ENCODE measurements at places on chromosomes 5 and 9. TPM values are rescaled to one million over a fixed set of nuclear protein-coding genes. Genes with fewer than 3 reads are reported as not detected.

GRCh38 chr5:66987949-66988838 is 208.4 kb downstream of the CD180 start:
- DNase-seq: peak; percentile 15

GRCh38 chr5:117245130-117245529 is 670.5 kb upstream of the SEMA6A start:
- DNase-seq: no peak

The ORM1 gene
- total RNA-seq: not detected

DNA sequence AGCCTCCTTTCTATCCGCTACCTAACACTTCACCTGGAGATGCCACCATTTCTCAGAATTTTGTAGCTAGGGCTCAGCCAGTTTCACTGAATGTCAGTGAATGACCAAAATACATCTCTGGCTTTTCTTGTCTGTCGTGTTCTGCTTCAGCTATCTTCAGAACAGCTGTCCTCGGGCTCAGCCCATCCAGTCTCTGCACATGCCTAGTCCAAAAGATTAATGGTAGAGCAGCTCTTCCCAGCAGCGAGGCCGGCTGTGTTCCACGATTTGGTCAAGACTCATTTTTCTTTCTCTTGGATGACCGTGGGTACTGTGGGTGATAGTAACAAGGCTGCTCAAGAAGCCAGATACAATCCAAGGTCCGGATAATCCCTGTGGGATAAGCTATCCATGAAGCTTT is 342.8 kb downstream of the GABRG2 start:
- no peak for DNase-seq

DNA sequence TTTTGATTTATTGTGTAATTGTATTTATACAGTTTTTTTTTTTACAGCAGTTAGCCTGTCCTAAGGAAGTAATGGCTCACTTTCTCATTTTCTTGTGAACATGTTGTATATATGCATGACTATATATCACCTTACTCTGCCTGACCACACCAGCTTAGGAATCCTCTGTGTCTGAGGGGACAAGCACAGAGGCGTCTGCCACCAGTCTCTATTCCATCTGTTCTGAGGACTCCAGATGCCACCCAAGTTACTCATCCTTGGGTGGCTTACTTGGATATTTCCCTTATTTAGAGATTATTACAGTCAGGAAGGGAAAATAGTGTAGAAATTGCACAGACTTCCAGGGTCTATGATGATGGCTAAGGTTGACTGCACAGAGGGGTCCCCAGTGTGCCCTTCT is 256.3 kb upstream of the C9orf72 start:
- DNase-seq: no peak

DNA sequence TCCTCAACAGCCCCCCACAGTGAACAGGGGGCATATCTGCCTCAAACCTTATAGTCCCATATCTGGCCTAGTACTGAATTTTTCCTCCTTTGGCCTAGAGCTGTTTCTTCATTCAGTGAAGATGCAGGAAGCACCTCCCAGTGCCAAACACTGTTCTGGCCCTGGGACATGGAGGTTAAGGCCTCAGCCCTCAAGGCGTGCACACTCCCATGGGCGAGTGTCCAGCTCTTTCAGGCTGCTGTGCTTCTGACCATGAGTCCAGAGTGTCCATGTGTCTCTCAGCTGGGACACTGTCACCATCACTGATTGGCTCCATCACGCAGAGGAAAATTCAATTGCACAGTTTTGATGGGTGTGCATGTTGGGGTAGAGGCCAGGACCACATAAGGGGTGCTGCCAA is 151.5 kb downstream of the PAX5 start:
- DNase-seq: no peak

DNA sequence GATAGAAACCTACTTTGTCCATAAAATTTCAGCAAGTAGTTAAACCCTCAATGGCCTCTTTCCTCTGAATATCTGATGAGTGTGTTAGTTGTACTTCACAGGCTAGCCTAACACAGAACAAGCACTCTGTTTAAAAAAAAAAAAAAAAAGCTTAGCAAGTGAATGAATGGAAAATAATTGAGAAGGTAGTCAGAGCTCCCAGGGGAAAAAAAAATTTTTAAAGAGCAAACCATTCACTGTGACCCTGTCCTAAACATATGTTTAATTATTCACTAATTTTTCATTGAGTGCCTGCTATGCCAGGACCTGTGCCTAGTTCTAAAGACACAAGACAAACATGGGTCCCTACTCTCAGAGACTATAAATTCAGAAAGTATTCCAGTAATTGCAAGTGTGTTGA is 69.3 kb downstream of the SH3RF2 start:
- no peak for DNase-seq

DNA sequence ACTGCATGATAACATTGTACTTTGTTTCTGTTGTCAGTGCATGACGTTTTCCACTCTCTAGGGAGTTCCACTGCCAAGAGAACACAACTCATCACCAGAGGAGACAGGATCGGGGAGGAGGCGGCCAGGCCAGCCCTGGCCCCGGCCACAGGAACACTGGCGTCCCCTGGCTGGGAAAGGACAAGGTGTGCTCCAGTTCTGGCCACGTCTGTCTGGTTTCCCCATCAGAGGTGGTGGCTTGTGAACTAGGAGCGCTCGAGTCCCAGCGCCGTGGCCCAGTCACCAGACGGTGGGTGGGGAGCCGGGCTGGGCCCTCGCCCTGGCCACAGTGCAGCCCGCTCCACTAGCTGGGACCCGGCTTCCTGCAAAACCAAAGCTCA is 211.9 kb upstream of the IRX4 start:
- no peak for DNase-seq

DNA sequence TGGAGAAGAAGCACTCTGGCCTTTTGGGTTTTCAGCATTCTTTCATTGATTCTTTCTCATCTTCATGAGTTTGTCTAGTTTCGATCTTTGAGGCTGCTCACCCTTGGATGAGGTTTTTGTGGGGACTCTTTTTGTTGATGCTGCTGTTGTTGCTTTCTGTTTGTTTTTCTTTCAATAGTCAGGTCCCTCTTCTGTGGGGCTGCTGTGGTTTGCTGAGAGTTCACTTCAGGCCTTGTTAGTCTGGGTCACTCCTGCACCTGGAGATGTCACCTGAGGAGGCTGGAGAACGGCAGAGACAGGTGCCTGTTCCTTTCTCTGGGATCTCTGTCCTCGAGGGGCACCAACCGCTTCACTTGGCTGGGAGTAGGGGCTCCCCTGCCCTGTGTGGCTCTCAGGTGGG is 14.0 kb downstream of the RANBP17 start:
- DNase-seq: no peak

- DNase-seq: no peak
Measured at GRCh38 chr9:129781981-129782380, 21.0 kb upstream of the TOR1B start.

- peak; percentile 25 for DNase-seq
Measured at GRCh38 chr5:150469718-150470469, 20.4 kb upstream of the RPS14 start.

DNA sequence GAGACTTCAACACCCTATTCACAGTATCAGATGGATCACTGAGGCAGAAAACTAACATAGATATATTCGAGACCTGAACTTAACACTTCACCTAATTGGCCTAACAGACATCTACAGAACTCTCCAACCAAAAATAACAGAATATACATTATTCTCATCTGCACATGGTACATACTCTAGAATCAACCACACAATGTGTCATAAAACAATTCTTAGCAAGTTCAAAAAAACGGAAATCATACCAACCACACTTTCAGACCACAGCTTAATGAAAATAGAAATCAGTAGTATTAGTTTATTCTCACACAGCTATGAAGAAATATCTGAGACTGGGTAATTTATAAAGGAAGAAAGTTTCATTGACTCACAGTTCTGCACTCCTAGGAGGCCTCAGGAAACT is 387.9 kb downstream of the DEPDC1B start:
- DNase-seq: no peak

DNA sequence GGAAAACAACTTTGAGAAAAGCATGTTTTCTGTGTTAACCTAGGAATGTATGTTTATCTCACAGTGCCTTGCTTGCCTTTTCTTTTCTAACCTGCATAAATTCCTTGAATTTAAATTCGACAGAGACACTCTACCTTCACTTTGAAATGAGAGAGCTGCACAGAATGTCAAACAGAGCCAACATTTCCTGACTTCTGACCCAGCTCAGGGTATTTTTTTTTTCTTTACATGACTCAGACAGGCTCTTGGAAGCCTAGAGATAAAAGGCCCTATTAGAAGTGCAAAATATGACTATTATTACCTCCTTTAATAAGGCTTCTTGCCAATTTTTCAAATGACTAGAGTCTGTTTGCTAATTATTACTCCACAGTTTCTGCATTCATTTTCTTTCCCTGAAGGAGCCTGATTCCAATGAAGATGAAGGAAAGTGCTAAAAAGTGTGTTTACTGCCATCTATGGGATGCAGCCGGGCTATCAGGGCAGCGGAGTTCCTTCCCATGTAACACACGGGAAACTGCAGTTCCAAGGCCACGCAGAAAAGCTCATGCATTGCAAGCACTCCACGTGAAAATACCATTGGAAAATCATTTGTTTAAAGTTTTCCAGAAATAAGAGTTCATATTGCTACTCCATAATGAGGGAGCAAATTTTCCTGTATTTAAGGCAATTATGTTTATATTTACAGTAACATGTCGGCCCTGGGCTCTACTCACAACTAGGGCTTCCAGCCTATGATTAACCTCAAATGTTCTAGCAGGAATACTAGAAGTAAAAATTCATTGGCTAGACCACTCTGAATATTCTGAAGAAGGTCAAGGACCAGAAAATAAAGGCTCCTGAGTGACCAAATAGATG is 485.6 kb downstream of the ZSWIM6 start:
- DNase-seq: peak; percentile 91

- DNase-seq: no peak
Measured at GRCh38 chr9:129687391-129687790, 21.9 kb downstream of the PRRX2 start.

GRCh38 chr5:164581889-164582288 is 1076.5 kb downstream of the MAT2B start:
- DNase-seq: no peak

GRCh38 chr5:55517804-55518203 is 17.0 kb downstream of the PLPP1 start:
- no peak for DNase-seq

- no peak for DNase-seq
Measured at GRCh38 chr9:128151309-128152132, 2.3 kb downstream of the LCN2 start.

The TTC16 gene
- not detected for total RNA-seq

DNA sequence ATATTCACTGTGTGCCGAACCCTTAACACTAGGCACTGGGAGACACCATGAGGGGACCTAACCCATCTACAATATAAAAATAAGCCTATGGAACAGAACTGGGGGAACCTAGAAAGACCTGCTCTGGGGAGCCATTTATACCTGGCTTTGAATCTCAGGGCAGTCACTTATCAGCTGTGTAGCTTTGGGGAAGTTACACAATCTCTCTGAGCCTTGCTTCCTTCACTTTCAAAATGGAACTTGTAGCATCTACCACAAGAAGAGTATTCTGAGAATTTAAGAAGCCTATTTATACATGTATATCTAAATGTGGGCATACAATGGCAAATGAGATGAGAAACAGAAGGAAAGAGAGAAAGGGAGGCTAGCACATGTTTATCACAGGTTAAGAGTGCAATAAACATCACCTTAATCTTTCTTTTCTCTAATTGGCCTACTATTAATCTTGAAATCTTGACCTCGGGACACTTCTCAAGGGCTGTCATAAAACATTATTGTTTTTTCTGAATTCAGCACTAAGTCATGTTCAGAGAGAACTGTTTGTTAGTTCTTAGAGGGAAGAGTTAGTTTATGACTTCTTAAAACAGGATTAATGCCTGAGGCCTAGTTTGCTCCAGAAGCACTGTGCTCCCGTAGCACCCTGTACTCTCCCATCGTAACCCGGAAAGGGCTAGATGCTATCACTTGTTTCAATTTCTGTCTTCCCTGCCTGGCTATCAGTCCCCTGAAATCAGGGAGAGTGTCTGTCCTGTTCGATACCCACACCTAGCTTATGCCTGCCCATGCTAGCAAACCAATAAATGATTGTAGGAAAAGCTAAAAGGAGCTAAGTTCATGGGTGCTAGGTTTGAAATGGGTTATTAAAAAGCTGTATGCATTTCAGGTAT is 606.4 kb upstream of the CLINT1 start:
- no peak for DNase-seq

GRCh38 chr5:8848997-8849594 is 696.8 kb downstream of the SEMA5A start:
- no peak for DNase-seq

- peak; percentile 17 for DNase-seq
Measured at GRCh38 chr5:80346055-80346454, 26.3 kb downstream of the SPZ1 start.

The ANKRD18A gene
- 1.6 TPM for total RNA-seq

DNA sequence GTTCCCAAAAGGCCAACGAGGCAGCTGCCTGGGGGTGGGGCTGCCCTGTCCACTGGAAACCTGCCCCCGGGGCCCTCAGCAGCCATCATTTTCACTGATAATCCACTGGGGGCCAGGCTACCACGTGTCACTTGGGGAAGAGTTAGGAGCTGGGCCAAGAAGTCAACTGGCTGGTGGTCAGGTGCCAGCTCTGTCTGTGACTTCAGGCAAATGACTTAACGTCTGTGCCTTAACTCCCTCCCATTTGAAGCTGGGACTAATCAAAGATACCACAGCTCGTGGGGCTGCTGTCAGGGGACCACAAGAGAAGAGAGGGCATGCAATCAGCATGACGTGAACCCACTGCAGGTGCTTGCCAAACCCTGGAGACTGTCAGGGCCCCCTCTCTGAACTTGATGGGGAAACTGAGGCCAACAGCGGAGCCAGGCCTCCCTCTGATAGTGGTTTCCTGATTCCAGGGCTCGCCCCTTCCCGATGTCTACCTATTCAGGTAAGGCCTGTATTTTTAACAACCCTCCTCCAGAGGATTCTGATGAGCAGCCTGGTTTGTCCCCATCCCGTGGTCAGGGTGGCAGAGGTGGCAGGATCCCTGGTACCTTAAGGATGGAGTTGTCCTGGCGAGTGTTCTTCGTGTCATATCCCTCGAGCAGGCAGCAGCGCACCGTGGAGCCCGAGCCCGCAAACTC is 12.3 kb upstream of the DPM2 start:
- DNase-seq: no peak

DNA sequence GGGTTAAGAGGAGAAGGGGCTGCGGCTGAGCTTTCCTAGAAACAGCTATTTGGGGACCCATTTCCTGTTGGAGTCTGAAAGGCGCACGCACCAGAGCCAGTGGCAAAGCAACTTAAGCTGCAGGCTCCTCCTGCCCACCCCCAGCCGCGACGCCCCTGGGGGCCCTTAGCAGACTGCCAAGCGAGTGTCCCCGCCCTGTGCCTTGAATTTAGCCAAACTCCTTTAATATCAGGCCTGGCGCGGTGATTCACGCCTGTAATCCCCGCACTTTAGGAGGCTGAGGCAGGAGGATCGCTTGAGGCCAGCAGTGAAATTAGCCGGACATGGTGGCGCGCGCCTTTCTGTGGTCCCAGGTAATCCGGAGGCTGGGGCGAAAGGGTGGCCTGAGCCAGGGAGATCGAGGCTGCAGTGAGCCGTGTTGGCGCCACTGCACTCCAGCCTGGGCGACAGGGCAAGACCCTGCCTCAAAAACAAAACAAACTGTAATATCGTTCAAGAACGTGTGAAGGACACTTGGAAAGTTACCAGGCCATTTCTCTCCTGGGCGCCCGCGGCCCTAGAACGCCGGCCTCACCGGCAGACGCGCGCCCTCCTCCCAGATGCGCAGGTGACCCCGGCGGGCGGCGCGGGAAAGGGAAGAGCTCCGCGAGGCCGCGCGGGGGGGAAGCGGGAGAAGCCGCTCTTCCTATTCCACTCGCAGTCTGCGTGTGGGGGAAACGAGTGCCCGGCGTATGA is 1.0 kb upstream of the F2R start:
- peak; percentile 45 for DNase-seq

- DNase-seq: no peak
Measured at GRCh38 chr5:59533730-59534108, 359.8 kb downstream of the PDE4D start.

The CCNJL gene
- 3.1 TPM for total RNA-seq

GRCh38 chr9:98364086-98364485 is 108.6 kb upstream of the TBC1D2 start:
- DNase-seq: no peak
